Effector memory CD4-positive, alpha-beta T cell (primary cell): ENCODE measurements at places on chromosomes 1 and 21.

- DNase-seq: no peak
Observed at GRCh38 chr1:232226197-232226712, 403.7 kb downstream of the SIPA1L2 start.

DNA sequence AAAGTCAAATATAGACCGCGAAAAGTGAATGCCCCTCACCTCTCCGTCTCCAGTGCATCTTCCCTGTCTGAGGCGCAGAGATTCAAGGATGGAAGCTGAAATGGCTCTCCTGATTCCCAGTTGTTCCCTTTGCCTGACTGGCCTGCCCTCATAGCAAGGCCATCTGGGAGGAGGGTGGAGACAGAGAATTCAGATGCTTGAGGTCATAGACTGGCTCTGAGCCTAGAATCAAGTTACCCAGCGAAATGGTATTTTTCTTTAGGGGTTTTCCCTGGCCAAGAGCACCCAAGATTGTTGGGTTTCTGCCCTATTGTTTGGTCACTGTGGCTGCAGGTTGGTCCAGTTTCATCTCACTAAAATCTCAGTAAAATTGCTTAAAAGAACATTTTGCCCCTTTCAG is 7.2 kb downstream of the METTL13 start:
- no peak for DNase-seq

DNA sequence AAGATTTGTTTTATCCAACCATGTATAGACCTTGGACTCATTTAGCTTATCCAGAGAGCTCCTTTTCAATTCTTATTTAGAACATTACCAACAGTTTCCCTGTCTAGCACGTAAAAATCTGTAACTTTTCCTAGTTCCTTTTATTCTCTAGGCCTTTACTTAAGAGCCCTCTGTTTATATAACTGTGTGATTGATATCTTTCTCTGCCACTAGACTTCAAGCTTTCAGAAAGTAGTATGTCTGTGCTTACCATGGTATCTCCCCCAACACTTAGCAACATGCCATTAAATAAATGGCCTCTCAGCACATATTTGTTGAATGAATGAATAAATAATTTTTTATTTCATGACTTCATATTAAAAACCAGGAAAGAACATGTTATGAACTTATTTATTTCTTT is 209.4 kb downstream of the PTPRC start:
- no peak for DNase-seq

DNA sequence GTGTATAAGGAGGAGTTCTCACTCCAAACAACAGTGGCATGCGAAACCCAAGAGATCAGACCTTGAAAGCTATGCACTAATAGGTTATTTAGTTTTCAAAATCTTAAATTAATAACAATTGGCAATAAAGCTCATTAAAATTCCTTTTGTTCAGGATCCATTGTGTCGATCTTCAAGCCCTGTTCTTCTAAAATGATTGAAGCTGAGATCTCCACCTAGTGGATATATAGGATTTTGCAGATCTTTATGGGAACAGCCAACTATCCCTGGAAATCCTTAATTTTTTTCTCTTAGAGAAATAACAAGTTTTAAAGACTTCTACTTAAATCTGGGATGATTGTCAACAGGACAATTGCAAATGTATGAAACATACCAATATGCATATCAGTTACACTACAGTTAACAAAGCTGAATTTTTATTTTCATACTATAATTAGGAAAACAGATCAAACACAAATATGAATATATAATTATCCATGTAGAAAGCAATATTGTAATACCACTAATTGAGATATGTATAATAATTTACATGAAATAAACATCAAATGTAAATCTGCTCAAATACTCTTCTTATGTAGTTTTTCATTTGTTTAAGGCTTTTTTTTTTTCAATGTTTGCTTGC is 43.3 kb downstream of the LRRC53 start:
- no peak for DNase-seq

DNA sequence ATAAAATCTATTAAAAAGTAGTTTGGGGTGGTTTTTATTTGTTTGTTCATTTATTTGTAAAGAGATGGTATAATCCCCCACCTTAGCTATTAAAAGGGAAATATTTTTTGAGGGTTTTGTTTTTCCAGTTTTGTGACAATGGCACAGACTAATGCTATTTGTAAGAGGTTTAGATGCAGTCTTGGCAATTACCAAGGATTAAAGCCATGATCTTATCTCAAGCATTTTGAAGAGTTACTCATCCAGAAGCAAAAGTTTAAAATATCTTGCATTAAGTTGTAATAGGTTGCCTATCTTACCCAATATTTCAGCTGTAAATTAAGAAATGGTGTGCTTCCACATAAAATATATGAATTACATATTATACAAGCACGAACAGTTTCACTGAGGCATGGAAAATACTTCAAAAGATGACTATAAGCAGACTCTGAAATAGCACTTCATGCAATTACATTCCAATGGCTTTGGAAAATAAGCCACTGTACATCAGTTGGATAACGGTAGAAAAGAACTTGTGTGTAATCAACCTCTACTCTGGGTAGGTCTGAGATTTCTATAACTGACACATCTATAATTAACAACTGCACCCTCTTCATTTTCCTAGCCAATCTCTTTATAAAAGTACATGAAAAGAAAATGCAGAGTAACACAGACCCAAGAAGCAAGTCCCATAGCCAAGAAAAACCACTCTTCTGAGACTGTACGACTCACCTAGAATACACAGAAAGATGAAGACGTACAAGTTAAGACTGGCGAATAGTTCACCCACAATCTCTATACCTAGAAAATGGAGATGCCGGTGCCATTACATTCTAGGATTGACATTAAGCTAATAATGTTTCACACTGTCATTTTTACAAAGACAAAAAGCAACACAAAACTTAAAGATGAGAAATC is 95.2 kb downstream of the PTPN14 start:
- no peak for DNase-seq

- no peak for DNase-seq
Observed at GRCh38 chr1:154992721-154993571, 440 bp upstream of the LENEP start.

DNA sequence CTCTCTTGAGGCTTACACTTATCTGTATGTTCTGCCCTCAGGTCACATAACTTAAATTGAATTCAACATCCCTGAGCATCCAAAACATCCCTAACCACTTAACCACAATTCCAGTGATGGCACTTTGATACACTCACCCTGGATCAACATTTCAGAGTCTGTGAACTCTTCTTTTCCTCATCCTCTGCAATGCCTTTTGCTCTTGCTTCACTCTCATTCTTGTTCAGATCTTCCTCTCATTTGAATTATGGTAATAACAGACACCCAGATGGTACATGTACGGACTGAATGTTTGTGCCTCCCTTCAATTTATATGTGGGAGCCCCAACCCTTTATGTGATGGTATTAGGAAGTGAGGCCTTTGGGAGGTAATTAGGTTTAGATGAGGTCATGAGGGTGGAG is 33.4 kb downstream of the PTGER3 start:
- no peak for DNase-seq

- DNase-seq: no peak
Observed at GRCh38 chr1:100037656-100037926, 67.8 kb downstream of the SLC35A3 start.

GRCh38 chr1:247833601-247834000 is 8.1 kb downstream of the OR11L1 start:
- no peak for DNase-seq

DNA sequence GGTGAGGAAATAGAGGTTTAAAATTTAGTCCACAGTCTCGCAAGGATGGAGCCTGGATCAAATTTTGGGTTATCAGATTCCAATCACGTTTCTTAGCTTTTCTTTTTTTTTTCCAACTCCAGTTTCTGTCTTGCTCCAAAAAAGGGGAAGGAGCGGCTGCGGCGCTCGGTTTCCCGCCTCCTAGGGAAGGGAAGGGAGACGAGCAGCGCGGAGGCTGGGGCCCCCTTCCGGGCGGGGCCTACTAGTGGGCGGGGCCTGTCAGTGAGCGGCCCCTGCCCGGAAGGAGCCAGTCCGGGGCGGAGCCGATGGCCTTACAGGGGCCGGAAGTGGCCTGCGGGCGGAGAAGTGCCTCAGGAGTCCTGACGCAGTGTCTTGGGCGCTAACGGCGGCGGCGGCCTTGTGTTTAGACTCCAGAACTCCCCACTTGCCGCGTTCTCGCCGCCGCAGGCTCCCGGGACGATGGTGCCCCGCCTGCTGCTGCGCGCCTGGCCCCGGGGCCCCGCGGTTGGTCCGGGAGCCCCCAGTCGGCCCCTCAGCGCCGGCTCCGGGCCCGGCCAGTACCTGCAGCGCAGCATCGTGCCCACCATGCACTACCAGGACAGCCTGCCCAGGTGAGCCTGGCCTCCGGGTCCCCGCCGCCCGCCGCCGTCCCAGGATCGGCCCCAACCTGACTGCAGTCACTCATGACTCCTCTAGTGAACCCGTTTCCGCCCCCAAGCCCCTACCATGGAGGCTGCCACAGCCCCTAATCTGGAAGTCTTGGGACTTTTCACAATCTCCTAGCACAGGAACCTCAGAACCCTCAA is at the start of gene CPT2:
Gene CPT2, plus strand, starts transcription at position 340 of the 806 bp plus-strand sequence. Its CDS starts 120 bp downstream, at position 460.
- DNase-seq: peak; percentile 81

DNA sequence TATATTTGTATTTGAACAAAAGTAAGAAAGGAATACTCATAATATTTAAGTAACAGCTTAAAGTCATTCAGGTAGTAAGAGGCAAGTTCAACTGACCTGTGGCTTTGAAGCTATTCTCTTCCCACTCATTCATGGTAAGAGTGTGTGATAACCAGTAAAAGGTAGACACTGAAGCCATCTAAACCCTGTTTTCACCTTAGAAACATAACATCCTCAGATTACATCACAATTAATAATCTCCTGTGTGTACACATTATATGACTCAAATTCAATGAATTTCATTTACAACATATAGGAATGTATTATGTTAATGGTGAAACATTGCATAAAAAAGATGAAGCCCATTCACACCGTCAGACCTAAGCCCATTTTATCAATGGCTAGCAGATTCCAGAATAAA is 364.8 kb upstream of the SNX7 start:
- no peak for DNase-seq

GRCh38 chr1:201025571-201026002 is 2.1 kb upstream of the KIF21B start:
- no peak for DNase-seq

DNA sequence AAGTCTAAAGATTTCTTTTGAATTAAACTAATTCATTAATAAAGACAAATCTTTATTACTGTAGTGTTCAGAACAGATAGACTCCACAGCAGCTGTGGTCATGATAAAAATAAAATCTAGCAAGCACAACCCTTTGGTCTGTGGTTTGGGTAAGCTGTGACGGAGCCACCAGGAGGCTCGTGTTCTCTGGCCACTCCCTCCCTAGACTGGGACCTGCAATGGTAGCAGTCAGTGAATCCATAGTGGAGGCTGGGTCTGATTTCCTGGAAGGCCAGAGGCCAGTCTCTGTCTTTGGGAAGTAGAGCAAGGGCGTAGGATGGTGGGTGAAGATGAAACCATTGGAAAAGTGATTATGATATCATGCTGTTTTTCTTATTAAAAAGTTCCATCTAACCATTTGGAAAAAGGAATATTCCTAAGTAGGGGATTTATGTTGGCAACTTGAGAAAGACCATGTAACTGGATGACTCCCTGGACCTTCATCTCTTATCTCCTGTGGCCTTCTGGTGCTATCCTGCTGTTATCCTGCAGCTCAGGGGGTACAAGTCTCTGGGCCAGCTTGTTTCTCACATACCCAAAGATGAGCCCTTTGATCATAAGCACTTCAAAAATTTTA is 39.0 kb downstream of the TENT5C start:
- no peak for DNase-seq

GRCh38 chr1:182910143-182910542 is 42.8 kb downstream of the SHCBP1L start:
- DNase-seq: no peak

DNA sequence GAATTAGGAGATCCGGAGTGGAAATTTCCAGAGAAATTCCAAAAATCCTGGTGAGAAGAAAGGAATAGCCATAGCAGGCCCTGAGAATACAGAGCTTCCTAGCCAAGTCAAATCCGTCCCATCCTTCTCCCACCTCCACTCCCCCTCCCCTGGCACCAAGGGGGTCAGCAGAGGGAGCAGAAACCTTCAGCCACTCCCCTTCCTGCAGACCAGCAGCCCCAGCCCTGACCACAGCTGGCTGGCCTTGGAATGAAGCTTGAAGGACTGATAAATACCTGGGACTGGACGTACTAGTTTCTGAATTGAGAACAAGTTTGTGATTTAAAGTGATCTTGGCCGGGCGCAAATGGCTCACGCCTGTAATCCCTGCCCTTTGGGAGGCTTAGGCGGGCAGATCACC is 13.8 kb upstream of the RIPPLY3 start:
- DNase-seq: no peak

DNA sequence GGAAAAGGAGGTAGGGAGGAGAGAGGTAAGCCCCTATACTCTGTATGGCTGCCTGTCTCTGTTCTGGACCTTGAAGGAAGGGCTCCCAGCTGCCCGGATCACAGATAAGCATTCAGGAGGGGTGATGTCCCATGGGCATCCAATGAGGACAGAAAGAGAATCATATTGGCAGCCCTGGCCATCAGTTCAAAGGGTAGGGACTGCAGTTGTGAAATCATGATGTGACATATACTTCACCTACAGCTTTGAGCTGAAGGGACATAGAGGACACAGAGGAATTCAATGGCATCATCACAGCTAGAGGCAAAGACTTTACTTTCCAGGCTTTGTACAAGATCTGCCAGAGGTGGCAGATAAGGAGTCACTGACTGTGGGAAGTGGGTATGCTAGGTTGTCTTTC is 21.6 kb downstream of the DDX20 start:
- DNase-seq: no peak

DNA sequence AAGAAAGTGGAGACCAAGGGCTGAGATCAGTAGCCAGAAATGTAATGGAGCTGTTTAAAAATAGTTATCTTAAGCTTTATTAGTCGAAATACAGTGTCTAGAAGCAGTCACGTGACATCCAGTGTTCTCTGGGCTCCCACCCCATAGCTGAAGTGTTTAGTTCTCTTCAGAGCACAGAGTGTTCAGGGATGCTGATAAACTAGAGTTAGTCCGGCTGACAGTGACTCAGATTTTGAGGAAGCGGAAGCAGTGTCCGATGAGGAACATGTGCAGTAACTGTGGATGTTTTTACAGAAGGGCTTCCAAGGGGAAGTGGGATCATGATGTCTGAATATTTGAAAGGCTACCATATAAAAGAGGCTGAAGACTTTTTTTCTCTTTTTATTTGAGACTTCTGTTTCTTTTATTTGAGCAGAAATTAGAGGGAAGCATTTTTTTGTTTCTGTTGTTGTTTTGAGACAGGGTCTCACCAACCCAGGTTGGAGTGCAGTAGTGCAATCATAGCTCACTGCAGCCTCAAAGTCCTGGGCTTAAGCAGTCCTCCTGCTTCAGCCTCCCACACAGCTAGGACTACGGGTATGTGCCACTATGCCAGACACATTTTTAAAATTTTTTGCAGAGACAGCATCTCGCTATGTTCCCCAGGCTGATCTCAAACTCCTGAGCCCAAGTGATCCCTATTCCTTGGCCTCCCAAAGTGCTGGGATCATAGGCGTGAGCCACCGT is 124.2 kb downstream of the GALNT2 start:
- DNase-seq: no peak

GRCh38 chr1:167227934-167228378 is 7.3 kb downstream of the POU2F1 start:
- no peak for DNase-seq
